ENCODE measurements at places on chromosomes 4 and X.
A peak's percentile ranks its signal among the peaks of the same experiment; 100 is the strongest.

GRCh38 chr4:53461244-53461643 is 83.8 kb downstream of the FIP1L1 start:
- no peak for DNase-seq

GRCh38 chr4:74715706-74716435 is 78.5 kb downstream of the BTC start:
- no peak for DNase-seq

DNA sequence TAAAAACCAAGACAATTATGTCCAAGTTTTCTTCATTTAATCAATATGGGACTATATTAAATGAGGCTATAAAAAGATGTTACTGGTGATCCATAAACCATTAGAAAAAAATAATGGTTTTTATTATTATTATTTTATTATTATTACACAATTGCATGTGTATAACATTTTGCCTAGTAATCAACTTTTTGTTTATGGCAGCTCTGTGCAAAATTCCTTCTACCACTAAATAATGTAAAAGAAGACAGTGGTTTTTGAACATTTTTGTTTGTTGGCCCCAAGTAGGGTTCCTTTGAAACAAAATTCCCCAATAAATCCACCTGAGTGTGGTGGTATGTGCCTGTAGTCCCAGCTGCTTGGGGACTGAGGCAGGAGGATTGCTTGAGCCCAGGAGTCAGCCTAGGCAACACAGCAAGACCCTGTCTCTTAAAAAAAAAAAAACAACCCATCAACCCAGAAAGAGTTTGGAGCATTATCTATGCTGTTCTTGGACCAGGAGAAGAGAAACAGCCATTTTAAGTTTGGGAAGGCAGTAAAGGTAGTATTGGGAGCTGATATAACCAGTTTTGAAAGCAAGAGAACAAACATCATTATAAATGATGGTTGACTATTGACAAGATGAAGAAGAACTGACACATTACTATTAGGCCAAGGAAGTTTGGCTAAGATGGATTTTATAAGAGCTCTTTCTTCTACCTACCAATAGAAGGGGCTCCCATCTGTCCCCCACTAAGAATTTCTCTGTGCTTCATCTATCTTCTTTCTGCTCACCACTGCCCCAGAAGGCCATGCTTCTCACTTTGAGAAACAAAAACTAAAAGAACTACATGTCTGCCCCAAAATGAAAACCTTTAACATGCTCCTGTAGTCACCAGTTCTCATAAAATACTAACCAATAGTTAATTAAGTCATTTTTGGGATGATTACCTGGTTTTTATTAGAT is 2.2 kb downstream of the TMEM156 start:
- DNase-seq: no peak

GRCh38 chr4:145804116-145804515 is 124.2 kb downstream of the C4orf51 start:
- no peak for DNase-seq

DNA sequence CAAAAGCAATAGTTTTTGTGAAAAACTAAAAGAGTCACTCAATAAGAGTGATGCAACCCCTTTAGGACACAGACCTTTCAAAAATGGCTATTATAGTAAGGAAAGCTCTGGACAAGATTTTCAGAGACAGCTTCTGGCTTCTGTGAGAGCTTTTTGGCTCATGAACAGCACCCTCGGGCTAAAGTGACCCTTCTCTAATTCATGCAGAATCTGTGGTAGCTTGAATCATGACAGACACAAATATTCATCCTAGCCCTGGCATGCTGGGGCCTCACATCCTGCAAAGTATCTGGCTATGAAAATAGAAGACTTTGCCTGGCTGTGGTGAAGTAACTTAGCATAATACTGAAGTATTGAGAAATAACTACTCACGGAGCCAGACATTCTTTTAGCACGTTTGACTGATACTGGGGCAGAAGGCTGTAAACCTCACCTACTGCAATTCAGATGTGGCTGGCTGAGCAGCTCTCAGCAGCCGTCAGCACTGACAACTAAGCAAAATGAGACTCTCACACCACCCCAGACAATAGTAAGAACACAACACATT is 327.3 kb downstream of the MAPK10 start:
- DNase-seq: no peak

DNA sequence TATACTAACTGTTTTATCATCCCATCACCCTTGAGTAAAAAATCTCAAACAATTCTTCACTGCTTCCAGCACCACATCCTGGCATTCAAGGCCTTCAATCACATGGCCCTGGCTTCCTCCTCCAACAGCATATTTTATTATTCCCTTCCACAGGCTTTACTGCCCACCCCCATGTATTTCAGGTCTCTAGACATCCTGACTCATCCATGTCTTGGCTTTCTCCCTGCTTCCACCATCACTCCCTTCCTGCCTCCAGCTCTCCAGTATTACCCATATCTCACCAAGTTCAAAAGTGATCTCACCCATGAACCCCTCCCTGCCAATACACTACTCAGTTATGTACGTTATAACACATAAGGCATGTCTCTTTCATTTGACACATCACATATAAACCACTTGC is 34.7 kb upstream of the PLAC1 start:
- DNase-seq: no peak

GRCh38 chr4:41797260-41797659 is 48.7 kb upstream of the PHOX2B start:
- no peak for DNase-seq

GRCh38 chr4:84151574-84151973 is 347.5 kb downstream of the NKX6-1 start:
- no peak for DNase-seq

DNA sequence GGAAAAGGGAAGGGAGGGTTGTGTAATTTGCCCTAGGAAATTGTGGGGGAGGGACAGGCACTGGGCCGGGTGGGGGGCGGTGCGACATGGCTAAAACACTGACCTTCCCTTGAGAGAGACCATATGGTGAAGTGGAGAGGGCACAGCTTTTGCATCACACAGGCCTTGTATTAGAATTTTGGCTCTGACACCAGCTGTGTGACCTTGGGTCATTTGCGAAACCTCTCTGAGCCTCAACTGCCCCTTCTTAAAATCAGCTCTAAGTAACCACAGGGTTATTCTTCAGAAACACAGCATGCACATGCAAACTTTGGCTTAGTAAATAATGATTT is 25.8 kb downstream of the PDGFRA start:
- no peak for DNase-seq

GRCh38 chrX:16290997-16291396 is 123.7 kb downstream of the MAGEB17 start:
- DNase-seq: no peak

DNA sequence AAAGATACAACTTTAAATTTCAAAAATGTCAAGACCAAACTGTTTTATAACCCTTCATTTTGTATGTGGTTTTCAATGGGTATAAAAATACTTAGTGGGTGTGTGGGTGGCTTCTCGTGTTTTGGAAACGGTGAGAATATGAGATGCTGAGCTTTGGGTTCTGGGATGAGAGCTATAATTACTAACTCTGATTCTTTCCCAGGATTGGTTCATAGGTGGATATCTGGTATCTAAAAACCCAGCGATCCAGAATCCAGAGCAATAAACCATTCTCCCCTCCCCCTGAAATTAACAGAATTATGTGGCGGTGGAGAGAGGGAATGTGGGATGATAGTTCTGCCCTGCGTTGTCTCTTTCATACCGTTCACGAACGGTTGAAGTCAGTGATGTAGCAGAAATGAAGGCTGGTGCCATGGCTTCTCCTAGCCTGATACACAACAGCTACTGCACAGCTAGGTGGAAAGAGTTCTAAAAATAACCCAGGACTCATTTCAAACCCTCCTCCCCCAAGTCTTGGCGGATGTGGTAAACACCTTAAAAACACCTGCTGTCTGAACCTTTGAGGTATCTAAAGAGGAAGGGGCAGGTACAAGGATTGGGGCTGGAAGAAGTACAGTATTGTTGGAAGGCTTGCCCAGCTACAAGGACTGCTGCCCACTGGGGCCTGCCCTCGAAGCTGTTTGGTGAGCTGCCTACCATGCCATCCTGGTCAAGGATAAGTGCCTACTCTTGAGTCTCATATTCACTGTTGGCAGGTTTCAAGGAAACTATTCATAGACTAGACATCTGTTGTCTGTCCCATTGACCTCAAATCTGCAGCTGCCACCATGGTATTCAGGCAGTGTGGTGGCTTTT is 44.5 kb downstream of the SEPTIN11 start:
- peak; percentile 11 for DNase-seq

- no peak for DNase-seq
Measured at GRCh38 chrX:96611619-96612362, 72.9 kb upstream of the DIAPH2 start.

DNA sequence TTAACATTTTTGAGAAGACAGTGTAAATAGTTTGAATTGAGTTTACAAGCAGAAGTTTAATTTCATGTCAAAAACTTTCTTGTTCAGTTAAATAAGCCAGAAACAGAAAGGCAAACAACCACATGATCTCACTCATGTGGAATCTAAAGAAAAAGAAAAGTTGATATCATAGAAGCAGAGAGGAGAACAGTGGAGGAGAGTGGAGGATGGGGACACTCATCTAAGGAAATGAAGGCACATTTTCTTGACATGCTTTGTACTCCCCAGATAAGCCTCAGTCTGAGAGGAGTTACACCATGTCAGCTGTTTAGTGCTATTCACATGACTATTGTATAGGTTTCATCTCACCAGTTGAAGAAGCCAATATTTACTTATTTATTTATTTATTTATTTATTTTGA is 13.5 kb downstream of the SNCA start:
- no peak for DNase-seq

DNA sequence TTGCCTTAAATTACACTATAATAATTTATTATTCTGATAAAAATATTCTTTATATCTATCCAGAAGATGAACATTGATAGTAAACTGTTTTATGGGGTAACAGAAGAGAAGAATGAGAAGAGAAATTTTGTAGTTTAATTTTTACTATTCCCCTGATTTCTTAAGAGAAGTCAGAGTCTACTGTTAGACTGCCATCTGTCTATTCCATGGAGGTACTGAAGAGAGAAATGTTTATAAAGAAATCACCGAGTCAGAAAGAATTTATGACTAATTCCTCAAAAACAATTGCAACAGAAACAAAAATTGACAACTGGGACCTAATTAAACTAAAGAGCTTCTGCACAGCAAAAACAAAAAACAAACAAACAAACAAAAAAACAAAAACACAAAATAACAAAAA is 149.9 kb downstream of the FGF16 start:
- DNase-seq: no peak

- DNase-seq: no peak
Measured at GRCh38 chr4:82989575-82990429, 20.8 kb downstream of the LIN54 start.

DNA sequence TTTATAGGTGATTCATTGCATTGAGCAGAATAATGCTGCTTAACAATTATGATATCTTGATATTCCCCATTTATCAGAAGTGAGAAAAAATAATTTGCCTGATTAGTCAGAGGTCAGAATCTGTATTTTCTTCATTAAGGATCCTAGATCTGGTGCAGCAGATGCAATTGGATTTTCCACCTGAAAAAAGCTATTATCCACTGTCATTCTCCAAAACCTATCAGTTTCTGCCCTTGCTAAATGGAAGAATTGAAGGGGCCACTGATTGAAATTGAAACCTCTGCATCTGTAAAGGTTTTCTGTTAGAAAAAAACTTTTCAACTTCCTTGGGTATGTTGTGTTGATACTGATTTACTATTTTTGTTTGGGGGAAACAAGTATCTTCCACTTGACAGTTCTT is 636.0 kb upstream of the NDST4 start:
- DNase-seq: no peak

GRCh38 chrX:154019633-154020528 is at the start of gene IRAK1:
Gene IRAK1 (minus strand): TSS chrX:154019902. CDS start chrX:154019812, 90 bp downstream.
- DNase-seq: peak; percentile 23

- DNase-seq: no peak
Measured at GRCh38 chr4:85744950-85745349, 270.0 kb downstream of the ARHGAP24 start.

All from activated CD4-positive, CD25-positive, alpha-beta regulatory T cell (primary cell).